ENCODE measurements at places on chromosomes 13 and 19.

DNA sequence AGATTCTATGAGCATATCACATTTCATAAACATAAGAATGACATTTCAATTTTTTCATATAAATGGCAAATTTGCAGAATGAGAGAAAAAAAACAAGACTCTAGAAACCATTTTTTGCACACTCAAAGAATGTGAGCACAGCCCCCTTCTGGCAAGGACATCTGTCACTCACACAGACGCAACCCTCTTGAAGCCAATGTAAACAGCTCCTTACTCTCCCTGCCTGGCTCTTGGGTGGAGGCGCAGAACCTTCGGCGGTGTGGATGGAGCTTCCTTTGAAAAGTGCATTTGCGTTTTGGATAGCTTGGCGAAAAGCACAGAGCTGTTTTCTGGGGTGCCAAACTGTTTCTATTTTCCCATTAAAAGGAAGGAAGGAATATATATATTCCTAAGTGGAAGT, 367.6 kb upstream of the TSHZ3 start:
- DNase-seq = no peak

DNA sequence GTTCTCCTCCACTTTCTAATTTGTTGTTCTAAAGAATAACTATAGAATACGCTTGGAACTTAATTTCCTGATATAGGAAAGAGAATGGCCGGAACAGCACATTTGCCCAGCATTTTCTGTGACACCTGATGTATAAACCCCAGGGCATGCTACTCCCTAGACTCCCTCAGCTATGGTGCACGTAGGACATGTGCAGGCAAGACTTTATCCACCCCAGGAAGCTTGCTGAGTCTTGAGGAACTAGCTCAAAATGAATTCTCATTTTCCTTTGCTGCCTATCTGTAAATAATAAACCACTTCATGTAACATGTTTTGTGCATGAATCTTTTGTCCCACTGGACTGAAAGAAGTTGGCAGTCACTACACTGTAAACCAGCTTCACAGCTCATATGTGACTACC, 535.8 kb upstream of the SLITRK1 start:
- DNase-seq = no peak

- no peak for DNase-seq
Measured at GRCh38 chr13:50229960-50230661, 214.9 kb downstream of the KCNRG start.

GRCh38 chr13:39538816-39539790, 63.9 kb downstream of the LHFPL6 start:
- DNase-seq = no peak

GRCh38 chr13:30033681-30034457, 183.5 kb upstream of the UBL3 start:
- DNase-seq = peak; percentile 40

All from vagina (tissue), 2 donors.